Stimulated activated CD8-positive, alpha-beta memory T cell treated with anti-CD3 and anti-CD28 coated beads, Interleukin-4, amount 100 ng/mL, for 1 hour (primary cell): ENCODE measurements at places on chromosomes 5 and 9.

DNA sequence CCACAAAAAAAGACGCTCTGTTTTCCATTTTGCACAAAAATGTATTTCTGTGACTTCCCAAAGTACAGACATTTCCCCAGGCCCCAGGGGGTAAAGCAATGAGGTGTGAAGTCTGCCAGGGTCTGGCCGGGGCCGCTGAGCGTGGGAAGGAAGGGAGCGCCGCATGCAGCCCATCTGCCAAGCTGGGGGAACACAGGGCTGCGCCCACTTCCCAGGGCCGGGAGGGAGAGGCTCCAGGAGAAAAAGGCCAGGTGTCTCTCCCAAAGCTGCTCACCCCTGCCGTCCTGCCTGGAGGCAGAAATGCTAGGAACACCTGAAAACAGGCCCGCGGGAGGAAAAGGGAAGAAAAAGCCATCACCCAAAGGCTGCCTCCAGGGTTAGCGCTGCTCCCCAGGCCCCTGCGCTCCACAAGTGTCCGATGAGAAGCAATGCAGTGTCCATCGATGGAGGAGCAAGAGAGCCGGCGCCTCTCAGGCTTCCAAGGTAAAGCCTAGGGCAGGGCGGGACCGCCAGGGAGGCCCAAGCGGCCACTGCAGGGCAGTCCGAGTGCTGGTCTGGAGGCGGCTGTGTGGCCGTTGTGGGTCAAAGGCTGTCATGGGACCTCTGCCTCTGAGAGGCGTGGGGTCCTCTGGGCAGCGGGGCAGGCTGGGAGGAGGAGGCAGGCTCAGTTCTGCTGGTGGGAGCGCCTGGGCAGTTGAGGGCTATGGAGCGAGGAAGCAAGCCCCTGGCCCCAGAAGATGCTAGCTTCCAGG, 6.0 kb upstream of the ZDHHC12 start:
- no peak for DNase-seq

GRCh38 chr9:20513126-20513913, 109.0 kb downstream of the MLLT3 start:
- DNase-seq: no peak

DNA sequence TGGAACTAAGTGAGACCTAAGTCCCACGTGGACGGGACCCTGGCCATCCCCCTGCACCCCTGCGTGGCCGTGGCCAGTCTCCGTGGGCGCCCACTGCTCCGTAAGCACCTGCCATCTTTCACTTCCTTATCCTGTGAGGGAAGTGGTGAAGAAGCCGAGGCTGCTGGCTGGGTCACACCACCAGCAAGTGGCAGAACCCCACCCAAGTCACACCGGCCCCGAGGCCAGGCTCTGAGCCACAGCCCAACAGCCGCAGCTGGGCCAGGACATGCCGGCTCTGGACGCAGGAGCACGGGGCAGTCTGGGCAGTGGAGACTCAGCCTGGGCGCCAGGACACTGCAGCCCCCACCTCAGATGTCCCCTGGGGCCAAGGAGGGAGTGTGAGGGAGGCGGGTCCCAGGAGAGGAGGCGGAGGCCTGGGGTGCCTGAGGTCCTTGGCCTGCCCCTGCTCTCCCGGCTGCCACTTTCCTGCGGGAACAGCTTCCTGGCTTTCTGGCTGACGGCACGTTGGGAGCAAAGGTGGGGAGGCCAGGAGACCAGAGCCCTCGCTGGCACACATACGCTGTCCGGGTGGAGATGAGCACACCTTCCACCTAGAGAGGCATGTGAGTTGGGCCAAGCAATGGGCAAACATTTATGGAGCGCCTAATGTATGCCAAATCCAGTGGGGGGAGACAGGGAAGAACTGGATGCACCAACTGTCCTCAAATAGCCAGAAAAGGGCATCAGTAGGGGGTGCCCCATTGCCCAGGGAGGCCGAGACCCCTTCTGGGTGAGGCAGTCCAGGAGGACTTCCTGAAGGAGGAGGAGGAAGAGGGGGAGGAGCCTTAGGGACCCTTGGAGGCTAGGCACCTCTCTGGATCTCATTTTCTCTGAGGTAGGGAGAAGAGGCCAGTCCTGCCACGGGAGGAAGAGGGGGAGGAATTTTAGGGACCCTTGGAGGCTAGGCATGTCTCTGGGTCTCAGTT, 43.9 kb upstream of the EGFL7 start:
- no peak for DNase-seq

DNA sequence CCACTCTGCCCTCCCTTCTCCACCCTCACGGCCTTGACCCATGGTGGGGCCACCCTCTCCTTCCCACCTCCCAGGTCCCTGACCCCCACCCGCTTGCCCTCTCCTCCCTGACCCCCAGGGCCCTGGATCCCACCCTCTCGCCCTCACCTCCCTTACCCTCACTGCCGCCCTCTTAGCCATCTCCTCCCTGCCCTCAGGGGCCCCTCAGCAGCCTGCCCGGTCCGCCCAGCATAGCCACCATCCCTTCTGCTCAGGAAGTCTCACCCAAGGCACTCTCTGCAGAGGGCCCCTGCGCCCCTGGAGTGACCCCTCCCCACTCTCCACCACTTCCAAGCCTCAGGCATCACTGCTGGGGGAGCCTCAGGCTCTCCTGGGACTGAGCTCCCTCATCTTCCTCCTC, 66.3 kb downstream of the MRPL36 start:
- no peak for DNase-seq

GRCh38 chr9:111198936-111199335, 131.1 kb downstream of the OR2K2 start:
- DNase-seq: no peak

DNA sequence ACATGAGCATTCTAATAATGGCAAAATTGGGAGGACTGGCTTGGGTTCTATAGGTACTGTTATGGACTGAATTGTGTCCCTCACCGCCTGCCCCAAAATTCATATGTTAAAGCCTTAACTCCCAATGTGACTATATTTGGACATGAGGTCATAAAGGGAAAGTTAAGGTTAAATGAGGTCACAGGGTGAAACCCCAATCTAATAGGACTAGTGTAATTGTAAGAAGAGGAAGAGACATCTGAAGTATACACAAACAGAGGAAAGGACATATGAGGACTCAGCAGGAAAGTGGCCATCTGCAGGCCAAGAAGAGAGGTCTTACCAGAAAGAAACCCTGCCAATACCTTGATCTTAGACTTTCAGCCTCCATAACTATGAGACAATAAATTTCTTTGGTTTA, 23.1 kb downstream of the RNF180 start:
- DNase-seq: no peak

DNA sequence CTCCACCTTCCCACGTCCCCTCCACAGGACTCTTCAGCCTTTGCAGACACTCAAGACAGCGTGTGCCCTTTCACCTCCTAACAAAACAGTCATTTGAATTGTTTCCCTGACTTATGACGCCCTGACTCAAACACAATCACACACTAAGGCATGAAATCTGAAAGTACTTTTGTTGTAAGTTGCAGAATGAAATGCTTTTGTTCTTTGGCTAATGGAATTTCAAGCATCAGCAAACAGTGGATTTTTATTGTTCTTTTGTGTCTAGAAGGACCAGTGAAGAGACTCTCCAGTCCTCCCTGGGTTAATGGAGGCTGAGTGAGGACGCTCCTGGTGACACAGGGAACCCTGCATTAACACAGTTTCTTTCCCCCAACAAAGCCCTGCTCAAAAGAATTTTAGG, 380.1 kb downstream of the CTNND2 start:
- DNase-seq: no peak

GRCh38 chr5:1885868-1886845, 3.4 kb upstream of the IRX4 start:
- DNase-seq: no peak

- DNase-seq: no peak
Observed at GRCh38 chr5:109404428-109404960, 5.3 kb downstream of the PJA2 start.

DNA sequence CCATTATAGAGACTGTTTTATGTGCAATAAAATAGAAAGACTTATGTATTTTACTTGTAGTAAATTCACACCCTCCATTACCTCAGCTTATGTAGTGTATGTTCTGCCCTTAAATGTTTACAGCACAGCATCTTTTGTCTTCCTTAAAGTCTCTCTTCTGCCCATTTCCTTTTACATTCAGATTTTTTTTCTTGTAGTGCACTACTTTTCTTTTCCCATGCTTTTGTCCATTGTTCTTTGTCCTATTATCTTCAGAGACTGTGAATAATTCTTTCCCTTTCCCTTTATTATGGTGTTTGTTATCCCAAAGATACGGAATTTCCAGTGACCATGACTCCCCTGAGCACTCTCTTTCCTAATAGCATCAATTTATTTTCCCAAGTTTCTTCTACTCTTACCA, 66.1 kb upstream of the TYRP1 start:
- no peak for DNase-seq

GRCh38 chr5:39946356-39947045, 521.7 kb upstream of the DAB2 start:
- DNase-seq: no peak

- no peak for DNase-seq
Observed at GRCh38 chr5:15914638-15915037, 265.0 kb downstream of the MARCHF11 start.

GRCh38 chr5:165393839-165394238, 1888.4 kb downstream of the MAT2B start:
- no peak for DNase-seq

GRCh38 chr5:77347435-77348098, 137.1 kb downstream of the PDE8B start:
- no peak for DNase-seq

DNA sequence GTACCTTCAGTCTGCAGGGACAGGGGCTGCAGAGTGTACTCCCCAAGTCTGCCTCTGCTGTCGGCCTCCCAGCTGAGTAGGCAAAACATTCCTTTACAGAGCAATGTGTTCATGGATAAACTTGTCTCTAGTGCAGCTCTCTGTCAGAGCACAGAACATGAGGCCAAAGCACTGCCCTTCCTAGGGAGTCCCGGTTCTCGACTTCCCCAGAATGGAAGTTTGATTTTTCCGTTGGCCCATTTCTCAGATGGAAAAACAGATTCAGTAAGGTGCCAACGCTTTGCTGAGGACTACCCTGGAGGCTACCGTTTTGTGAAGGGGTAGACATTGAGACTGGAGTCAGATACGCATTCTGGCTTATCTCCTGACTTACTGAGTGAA, 422 bp upstream of the TRIM32 start:
- no peak for DNase-seq

DNA sequence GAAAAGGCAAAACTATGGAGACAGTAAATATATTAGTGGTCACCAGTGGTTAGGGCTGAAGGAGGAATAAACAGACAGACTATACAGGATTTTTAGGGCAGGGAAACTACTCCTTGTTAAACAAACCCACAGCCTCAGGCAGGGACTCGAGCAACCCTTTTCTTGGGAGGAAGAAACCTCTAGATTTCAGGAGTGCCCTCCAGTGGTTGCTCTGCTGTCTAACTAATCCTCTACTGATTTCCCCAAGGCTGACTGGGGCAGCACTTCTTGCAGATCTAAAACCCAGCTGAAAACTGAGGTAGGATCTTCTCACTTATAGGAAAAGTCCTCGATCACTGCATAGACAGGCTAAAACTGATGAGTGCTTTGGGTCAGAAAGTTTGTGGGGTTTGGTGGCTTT, 176.8 kb downstream of the ISOC1 start:
- DNase-seq: no peak

GRCh38 chr5:173743641-173744343, 127.3 kb upstream of the BOD1 start:
- DNase-seq: no peak
